ENCODE measurements at places on chromosomes 6 and 20.
A peak's percentile ranks its signal among the peaks of the same experiment; 100 is the strongest.

DNA sequence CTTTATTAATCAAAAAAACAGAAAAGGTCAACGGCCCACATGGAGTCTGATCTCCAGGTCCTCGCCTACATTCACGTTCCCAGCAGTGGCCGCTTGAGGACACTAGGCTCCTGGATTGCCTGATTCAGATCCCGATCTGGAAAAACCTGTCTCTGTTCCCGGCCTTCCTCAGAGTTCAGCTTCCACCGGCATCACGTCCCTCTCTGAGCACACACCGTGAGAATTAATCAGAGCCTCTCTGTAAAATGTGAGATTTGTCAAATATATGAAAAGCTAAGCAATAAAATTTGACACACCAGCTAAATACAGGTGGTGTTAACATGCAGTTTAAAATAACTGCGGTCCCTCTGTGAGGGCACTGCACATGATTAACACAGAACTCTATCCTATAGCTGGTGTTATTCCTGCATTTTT, 122.8 kb upstream of the COL21A1 start:
- no peak for DNase-seq

- peak; percentile 20 for DNase-seq
These were observed 151.7 kb upstream of the RPS6KA2 start for GRCh38 chr6:166778776-166779175.

GRCh38 chr20:62590309-62591121, 51.8 kb upstream of the SLCO4A1 start:
- no peak for DNase-seq

GRCh38 chr20:21074605-21075336, 31.4 kb downstream of the LINC00237 start:
- no peak for DNase-seq

GRCh38 chr6:815348-815738, 122.4 kb upstream of the EXOC2 start:
- no peak for DNase-seq

- no peak for DNase-seq
These were observed 4.1 kb downstream of the TTLL2 start for GRCh38 chr6:167329014-167329413.

- no peak for DNase-seq
These were observed 110.8 kb downstream of the MYLK4 start for GRCh38 chr6:2639896-2640295.

DNA sequence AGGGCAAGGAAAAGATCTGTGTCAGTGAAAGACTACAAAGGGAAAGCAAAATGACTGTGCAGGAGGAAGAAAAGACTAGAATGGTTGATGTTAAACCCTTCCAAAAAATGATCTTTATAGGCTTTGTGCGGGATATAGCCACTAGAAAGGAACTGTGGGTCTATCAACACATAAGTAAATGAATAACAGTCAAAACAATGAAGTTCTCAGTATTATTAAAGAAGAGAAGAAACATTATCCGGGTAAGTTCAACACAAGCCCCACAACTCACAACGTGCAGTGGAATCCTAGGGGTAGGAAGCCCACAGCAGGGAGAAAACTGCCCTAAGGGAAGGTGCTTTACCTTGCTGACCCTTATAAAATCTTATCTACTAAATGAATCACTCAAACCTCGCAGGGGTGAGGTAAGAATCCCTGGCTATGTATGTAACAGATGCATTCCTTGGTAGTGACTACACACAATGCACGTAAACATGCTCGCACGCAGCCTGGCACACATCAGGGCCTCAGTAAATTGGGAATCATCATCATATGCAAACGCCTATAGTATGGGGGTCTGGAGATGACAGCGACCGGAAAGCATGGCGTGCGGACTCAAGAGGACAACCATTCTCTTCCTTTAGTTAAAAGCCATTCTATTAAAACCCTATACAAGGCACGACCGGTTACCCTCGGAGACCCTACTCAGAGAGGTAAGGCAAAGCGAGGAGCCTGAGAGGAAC, 11.3 kb downstream of the TFAP2A start:
- DNase-seq = no peak

DNA sequence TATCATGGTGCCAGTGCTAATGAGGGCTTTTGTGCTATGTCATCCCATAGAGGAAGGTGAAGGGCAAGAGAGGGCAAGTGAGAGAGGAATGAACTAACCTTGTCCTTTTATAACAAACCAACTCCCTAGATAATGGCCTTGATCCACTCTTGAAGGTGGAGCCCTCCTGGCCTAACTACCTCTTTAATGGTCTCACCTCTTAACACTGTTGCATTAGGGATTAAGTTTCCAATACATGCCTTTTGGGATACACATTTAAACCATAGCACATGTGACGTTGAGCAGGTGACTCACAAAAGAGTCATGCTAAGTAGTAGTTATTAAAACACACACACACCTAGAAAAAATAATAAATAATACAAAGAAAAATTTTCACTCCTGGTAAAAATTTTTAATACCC, 36.9 kb downstream of the CCN2 start:
- no peak for DNase-seq

- no peak for DNase-seq
These were observed 25.3 kb upstream of the ZNFX1 start for GRCh38 chr20:49303065-49303552.

- DNase-seq = no peak
These were observed 2.7 kb upstream of the NECAB3 start for GRCh38 chr20:33676652-33677645.

DNA sequence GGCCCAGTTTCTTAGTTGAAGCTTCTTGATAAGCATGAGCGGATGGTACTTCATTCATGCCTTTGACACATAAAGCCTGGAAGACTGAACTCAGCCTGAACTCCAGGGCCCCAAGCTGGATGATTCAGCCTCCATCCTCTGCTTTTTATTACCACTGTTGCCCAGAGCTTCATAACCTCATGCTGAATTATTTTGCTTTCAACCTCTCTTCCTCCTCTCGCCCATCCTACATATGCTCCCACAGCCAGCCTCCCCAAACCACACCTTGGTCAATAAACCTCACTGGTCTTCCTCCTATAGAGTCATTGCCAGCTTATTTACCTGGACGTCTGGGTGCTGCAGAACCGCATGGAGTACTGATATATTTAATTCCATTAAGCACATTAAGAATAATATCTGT, 59.4 kb downstream of the SLC35B3 start:
- DNase-seq = no peak

GRCh38 chr20:51500311-51500710, 42.2 kb downstream of the NFATC2 start:
- DNase-seq = peak; percentile 26

DNA sequence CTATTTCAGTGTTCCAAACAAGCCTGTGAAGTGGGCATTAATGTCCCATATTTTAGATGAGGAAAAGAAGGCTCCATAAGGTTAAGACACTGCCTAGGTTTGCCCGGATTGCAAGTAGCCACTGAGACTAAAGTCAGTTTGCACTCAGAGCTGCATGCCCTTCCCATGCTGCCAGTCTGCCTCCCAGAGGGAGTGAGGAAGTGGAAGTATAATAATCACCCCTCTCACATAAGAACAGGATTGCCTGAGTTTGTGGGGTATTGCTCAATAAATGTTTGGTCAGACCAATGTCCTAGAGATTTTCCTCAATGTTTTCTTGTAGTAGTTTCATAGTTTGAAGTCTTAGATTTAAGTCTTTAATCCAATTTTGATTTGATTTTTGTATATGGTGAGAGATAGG, 43.9 kb upstream of the CLIC5 start:
- DNase-seq = no peak

DNA sequence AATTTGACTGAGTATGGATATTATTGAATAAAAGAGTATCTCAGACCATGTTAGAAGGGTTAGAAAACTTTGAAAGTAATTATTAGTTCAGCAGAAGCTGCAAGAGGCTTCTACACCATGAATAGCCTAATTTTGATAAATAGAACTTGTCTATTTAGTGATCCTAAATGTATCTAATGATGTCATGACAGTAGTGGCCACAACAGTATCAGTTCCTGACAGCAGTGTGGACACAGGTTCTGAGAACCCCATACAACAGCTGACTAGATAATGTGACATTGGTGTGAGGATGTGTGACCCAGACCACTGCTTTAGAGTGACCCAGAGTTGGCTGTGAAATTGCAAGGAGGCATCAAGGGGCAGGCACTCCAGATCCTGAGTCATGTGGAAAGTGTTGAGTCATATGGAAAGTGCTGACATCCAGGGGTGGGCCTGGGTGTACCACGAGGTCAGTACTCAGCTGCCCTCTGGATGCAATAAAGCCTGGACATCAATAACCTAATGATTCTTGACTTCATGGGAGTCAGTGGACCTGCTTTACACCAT, 754.7 kb downstream of the DHX35 start:
- DNase-seq = no peak

DNA sequence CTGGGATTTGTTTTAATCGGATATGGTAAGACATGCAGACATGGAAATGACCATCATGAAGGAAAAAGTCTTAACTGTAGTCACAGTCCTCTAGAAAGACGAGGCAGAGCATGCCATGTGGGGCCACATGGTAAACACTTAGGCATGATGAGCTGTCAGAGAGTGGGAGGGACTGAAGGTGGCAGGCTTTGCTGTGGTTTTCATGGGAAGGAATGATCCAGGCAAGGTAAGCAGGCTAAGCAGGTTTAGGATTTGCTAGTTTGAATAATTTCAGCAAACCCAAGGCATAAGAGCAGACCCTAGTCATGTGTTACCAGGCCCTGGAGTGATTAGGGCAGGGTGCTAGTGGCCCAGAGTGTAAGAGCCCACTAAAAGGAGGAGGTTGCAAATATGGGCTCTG, 47.2 kb upstream of the STMND1 start:
- no peak for DNase-seq

- no peak for DNase-seq
These were observed 1.2 kb upstream of the TMEM217 start for GRCh38 chr6:37259191-37259590.

GRCh38 chr6:4773181-4773580, 3.0 kb upstream of the CDYL start:
- no peak for DNase-seq
